ENCODE measurements at places on chromosomes 16 and 17.

DNA sequence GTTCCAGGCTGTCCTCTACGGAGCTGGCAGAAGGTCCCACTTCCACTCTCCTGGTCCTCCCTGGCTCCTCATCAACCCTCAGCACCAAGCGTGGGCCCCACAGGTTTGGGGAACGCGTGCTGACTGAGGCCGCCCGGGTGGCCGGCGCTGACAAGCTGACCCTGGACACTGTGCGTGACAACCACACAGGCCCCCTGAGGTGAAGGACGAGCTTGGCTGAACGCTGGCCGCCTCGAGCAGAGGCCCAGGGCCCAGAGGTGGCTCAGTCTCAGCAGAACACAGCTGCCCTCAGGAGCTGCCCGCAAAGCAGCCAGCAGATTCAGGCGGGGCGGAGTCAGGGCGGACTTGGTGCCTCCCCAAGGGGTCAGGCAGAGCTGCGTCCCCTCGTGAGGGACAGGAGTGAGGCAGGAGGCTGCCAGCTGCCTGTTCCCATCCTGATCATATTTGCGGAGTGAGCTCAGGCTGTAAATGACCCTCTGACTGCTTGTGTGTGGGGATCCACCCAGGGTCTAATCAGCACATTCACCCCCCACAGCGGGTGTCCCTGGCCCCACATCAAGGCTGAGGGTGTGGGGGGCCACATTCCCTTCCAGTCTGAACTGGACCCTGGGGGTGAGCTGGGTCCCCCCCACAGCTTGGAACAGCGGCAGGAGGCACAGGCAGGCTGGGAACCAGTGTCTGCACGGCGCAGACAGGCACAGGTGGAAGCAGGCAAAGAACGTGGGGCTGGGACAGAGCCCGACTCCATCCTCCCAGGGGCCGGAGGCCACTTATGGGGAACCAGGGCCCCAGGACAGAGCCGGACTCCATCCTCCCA is 105.1 kb upstream of the METRNL start:
- DNase-seq = no peak

- no peak for DNase-seq
These were observed 34.9 kb upstream of the RBFOX3 start for GRCh38 chr17:79645777-79646088.

- no peak for DNase-seq
These were observed 1.4 kb upstream of the TXNDC11 start for GRCh38 chr16:11744075-11744470.

GRCh38 chr17:18230288-18231141 is 5.1 kb downstream of the LLGL1 start:
- no peak for DNase-seq

GRCh38 chr17:17745476-17746455 is 64.5 kb downstream of the RAI1 start:
- DNase-seq = no peak

DNA sequence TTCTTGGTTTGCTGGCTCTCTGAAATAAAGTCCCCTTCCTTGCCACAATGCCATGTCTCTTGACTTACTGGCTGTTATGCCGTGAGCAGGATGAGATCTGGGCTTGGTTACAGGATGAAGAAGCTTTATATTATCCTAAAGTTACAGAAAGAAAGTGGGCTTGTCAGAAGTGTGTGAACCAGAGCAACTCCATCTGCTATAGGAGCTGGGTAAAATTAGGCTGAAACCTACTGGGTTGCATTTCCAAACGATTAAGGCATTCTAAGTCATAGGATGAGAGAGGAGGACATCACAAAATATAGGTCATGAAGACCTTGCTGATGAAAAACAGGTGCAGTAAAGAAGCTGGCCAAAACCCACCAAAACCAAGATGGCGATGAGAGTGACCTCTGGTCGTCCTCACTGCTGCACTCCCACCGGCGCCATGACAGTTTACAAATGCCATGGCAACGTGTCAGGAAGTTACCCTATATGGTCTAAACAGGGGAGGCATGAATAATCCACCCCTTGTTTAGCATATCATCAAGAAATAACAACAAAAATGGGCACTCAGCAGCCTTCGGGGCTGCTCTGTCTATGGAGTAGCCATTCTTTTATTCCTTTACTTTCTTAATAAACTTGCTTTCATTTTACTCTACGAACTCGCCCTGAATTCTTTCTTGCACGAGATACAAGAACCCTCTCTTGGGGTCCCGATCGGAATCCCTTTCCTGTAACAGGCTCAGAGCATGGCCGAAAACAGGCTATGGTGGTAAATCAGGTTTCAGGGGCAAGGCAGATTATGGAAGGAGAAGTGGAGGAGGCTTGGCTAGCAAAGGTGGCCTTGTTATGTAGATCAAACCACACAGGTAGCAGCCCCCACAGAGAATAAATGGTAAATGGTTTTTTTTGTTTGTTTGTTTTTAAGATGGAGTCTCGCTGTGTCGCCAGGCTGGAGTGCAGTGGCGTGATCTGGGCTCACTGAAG is 81.3 kb upstream of the C16orf82 start:
- no peak for DNase-seq

GRCh38 chr17:65558683-65559460 is 2.6 kb downstream of the AXIN2 start:
- no peak for DNase-seq

- no peak for DNase-seq
These were observed 23.7 kb downstream of the HELZ start for GRCh38 chr17:67221062-67221998.

DNA sequence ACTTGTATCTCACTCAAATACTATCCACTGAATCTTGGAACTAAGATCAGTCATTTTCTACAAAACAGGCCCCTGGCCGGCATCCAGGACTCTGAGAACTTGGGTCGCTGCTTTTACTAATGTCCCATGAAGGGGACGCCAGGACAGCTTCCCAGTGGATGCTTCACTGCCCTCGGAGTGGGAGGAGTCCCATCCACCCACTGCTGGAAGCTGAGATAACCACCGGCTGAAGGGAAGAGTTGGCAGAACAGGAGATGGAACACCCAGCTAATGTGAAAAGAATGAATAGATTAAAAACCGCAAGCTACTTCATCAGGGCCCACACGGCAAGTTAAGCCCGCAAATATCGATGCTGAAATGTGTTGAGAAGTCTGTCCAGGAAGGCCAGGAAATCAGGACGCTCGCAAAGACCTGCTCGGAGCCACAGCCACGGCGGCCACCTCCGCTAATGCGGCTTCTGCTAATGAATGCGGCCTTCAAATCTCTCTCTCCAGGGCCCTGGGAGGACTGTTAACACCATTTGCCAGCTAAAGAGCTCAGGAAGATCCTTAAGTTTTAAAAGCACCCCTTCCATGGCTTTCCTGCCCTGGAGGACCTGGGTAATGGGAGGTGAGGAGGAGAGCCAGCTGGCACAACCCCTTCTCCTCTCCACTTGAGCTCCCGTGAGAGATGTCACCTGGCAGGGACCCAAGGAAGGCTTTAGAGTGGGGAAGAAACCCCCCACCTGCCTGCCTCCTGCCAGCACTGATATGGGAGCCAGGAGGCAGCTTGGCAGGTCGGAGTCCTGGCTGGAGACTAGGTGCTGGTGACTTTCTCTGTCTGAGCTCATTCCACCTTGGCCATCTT is 226.6 kb upstream of the RPL38 start:
- no peak for DNase-seq

- DNase-seq = no peak
These were observed 56.0 kb downstream of the ABAT start for GRCh38 chr16:8730335-8730915.

DNA sequence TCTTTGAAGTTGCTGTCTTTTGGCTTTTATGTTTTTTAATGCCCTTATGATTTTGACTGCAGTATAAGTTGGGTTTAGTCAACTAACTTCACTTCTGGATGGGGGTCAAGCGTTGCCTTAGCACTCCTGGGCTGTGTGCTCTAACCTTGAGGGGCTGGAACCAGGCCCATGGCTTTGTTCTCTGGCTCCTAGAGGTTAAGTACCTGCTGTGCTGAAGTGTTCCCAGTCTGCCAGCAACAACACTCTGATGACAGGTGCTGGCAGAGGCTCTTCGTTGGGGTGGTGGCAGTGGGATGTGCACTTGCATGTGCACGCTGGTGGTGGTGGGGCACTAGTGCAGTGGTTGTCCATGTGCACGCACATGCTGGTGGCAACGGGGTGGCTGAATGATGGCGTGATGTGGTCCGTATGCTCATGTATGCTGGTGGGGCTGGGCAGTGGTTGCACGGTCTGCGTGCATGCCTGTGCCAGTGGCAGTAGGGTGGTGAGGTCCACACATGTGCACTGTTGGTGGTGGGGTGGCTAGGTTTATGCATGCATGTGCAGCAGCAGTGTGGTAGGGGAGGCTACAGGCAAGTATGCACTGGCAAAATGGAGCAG is 447.8 kb upstream of the GOT2 start:
- DNase-seq = no peak

DNA sequence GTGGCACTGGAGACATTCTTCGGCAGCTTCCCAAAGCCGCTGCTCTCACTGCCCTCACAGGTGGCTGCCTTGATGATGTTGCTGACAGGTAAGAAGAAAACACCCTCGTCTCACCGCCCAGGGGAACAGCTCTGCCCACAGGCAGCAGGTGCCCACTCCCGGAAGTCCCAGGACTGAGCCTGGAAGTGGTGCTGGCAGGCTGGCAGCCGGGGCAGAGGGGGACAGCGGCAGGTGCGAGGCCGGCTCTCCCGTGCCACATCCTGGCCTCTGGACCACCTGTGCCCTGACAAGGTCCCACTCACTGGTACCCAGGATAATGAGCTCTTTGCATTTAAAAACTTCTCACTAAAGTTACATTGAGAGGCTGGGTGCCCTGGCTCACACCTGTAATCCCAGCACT is 20.4 kb downstream of the CEP131 start:
- DNase-seq = no peak

DNA sequence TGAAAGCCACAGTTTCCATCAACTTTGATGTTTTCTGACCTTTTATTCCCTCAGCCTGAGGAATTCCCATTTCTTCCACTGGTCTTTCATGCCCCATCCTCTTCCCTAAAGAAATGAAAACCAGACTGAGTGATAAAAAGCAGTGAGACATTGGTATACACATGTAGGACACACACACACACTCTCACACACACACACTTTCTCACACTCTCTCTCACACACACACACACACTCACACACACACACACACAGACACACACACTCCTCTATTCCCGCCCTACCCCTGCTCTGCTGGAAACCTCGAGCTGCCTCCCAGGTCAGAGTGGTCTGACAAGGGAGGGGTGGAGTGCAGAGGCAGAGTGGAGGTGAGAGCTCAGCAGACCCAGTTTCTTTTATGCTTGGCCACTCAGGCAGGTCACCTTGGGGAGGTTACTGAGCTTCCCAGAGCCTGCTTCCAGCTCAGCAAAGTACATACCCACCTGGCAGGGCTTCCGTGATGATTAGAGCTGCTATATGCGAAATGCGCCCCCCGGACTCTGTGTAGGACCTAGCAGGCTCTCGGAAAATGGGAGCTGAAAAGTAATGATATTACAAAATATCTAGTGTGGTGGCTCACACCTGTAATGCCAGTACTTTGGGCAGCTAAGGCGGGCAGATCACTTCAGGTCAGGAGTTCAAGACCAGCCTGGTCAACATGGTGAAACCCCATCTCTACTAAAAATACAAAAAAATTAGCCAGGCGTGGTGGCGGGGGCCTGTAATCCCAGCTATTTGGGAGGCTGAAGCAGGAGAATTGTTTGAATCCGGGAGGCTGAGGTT is 30.7 kb downstream of the CCR7 start:
- DNase-seq = no peak

- DNase-seq = no peak
These were observed 104.7 kb upstream of the CDH5 start for GRCh38 chr16:66261826-66262225.

- no peak for DNase-seq
These were observed 72.6 kb downstream of the CLEC16A start for GRCh38 chr16:11016993-11017392.

GRCh38 chr16:8846401-8846932 is 22.3 kb downstream of the CARHSP1 start:
- DNase-seq = no peak

GRCh38 chr17:1532836-1533602 is 16.6 kb upstream of the INPP5K start:
- DNase-seq = no peak

- DNase-seq = no peak
These were observed 6.8 kb downstream of the ZNF207 start for GRCh38 chr17:32356750-32357149.

- no peak for DNase-seq
These were observed 31.7 kb downstream of the RPA1 start for GRCh38 chr17:1861391-1862010.

- no peak for DNase-seq
These were observed 1.6 kb downstream of the RAB11FIP4 start for GRCh38 chr17:31392856-31393748.

- no peak for DNase-seq
These were observed 1.0 kb downstream of the RSPRY1 start for GRCh38 chr16:57186872-57187854.

- no peak for DNase-seq
These were observed 9.9 kb downstream of the TMIGD1 start for GRCh38 chr17:30323895-30324319.

GRCh38 chr17:75111777-75112335 is 2.1 kb downstream of the ARMC7 start:
- no peak for DNase-seq

All from AG04449 (cell line).